ENCODE measurements at places on chromosomes 7 and 10.

DNA sequence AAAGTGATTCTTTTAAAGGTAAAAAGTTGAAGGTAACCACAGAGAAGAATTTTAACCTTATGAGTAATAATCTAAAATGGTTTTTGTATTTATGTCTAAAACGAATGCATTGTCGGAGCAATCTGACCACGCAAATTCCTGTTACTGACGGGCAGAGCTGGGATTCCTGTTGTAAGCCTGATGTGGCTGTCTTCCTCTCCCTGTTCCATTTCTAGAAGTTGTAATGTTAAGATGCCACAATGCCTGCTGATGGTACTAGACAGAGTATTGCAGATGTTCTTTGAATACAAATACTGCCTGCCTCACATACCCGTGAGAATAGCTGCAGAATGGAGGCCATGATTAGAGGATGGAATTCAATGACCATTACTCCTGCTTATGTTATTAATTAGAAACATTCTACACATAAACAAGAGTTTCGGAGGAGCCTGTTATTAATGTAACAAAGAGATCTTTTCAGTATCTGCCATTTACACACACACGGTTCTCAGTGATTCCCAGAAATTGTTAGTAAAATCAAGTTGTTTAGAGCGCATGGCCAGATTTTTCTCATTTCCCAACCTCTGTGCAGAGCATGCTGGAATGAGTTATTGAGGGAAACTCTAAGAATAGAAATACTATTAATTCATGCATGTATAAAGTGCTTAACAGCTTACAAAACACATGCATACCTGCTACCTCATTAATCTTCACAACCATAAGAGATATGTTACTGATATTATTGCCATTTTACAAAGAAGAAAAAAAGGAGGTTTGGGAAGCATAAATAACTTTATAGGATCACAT is 196.8 kb downstream of the PTN start:
- DNase-seq: no peak

GRCh38 chr7:98038731-98039130 is 48.7 kb upstream of the OCM2 start:
- no peak for DNase-seq

- DNase-seq: no peak
These were observed 32.6 kb downstream of the CCNJ start for GRCh38 chr10:96075977-96076376.

GRCh38 chr7:30989008-30989823 is 25.5 kb downstream of the GHRHR start:
- no peak for DNase-seq

DNA sequence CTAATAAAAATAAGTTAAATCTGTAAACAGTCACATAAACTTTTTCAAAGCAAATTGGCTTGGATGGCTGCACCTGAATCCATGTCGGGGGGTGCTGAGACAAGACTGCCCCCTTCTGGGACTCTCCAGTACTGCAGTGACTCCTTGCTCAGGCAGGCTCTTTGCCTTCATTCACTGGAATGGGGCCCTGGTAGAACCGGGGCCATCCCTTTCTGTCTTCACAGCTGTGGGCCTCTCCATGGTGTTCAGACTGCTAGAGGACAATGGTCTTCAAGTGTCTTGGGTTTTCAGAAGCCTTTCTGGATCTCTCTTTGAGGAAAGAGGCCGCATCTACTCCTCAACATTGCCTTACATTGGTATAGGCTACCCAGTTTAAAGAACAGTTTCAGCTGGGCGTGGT is 16.1 kb upstream of the IMPDH1 start:
- DNase-seq: peak; percentile 80

- DNase-seq: no peak
These were observed 14.5 kb downstream of the PSAP start for GRCh38 chr10:71836596-71836974.

All from CD4-positive, alpha-beta T cell treated with Interleukin-4 for 1 hour (primary cell).